ENCODE measurements at places on chromosomes 16 and 17.
A peak's percentile ranks its signal among the peaks of the same experiment; 100 is the strongest.

DNA sequence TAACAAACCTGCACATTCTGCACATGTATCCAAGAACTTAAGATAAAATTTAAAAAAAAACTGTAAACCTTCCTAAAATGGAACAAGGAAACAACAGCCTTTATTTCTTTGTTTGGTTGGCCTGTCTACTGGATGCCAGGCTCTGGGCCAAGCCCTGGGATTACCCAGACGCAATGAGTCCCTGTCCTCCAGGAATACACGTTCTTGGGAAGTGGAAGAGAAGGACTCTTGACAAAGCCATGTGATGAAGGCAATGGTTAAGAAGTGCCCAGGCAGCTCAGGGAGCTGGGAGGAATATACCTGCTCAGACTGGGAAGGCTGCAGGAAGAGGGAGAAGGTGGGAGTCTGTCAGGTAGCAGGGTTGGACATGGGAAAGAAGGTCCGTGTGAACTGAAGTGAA, 115.4 kb downstream of the AXIN2 start:
- DNase-seq, result no peak

GRCh38 chr16:85136213-85136701, 24.0 kb upstream of the CIBAR2 start:
- DNase-seq, result no peak

DNA sequence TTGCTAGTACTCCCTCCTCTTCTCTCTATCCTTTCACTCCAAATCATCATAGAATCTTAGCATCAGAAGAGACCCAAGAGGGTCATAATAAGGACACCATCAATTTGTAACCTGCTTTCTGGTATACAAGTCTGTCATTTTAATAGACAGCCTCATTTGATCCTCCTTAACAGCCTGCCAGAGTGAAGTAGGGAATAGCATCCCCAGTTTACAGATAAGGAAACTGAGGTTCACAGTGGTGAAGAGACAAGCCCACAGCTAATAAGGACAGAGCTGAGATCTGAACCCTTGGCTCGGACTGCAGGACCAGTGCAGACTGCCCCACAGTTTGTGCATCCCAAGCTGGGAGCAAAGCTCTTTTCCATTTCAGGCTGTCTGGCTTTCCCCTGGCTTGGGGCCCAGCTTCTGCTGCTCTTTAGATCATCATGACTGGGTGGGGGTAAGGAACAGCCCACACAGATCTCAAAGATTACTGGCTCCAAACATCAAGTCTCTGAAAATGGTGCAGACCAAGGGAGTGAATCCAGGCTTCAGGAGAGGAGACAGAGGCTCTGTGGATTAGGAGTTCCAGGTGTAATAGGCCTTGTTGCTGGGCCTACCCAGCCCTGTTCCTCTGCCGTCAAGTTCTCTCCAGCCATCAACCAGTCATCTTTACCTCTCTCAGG, 10.3 kb upstream of the IGFBP4 start:
- no peak for DNase-seq

DNA sequence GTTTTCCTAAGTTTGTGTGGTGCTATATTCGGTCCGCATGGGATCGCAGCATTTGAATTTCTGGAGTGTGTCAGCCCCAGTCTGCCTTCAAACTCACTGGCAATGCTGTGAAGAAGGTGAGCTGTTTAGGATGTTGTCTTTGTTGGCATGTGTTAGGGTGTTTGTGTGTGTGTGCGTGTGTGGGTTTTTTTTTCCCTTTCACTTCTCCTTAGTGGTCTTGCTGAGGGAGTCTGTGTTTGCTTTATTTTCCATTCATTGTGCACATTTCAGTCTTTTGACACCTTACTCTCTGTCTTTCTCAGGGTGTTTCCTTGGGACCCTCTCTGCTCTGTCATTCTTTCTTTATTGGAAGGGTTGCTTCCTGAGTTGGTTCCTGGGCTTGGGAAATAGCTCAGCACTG, 27.7 kb upstream of the RBFOX1 start:
- no peak for DNase-seq

- no peak for DNase-seq
These were observed 4.8 kb upstream of the VAC14 start for GRCh38 chr16:70805787-70806186.

GRCh38 chr17:56819431-56820145, 14.1 kb downstream of the C17orf67 start:
- peak; percentile 74 for DNase-seq

DNA sequence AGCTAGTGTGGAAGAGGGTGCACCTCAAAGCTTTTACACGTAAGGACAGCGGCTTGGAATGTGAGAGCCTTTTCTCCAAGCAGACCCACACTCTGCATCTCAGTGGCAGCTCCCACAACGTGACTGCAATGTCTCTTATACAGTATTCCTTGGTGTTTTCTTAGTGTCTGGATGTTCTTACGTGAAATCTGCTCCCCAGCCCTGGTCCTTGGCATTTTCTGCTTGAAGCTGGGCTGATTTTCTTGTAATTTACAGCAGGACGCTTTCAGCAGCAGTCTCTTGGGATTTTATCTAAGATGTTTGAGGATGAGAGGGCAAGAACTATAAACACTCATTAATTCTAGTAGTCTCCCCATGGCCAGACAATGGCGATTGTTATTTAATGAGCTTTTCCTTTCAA, 12.1 kb upstream of the POLR3E start:
- no peak for DNase-seq

- DNase-seq, result no peak
These were observed 10.1 kb downstream of the MPO start for GRCh38 chr17:58270476-58271215.

DNA sequence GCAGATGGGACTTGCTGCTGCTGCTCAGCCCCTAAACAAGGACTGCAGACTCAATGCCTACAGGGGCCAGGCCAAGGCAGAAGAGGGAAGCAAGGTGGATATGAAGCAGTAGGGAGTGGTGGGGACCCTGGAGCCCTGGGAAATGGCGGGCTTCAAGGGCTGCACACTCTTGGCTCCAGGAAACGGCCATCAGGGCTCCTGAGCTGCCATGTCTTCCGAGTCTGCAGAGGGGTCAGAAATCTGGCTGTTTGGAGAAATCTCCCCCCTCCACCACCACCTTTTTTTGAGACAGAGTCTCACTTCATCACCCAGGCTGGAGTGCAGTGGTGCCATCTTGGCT, 169.1 kb downstream of the KATNIP start:
- no peak for DNase-seq

DNA sequence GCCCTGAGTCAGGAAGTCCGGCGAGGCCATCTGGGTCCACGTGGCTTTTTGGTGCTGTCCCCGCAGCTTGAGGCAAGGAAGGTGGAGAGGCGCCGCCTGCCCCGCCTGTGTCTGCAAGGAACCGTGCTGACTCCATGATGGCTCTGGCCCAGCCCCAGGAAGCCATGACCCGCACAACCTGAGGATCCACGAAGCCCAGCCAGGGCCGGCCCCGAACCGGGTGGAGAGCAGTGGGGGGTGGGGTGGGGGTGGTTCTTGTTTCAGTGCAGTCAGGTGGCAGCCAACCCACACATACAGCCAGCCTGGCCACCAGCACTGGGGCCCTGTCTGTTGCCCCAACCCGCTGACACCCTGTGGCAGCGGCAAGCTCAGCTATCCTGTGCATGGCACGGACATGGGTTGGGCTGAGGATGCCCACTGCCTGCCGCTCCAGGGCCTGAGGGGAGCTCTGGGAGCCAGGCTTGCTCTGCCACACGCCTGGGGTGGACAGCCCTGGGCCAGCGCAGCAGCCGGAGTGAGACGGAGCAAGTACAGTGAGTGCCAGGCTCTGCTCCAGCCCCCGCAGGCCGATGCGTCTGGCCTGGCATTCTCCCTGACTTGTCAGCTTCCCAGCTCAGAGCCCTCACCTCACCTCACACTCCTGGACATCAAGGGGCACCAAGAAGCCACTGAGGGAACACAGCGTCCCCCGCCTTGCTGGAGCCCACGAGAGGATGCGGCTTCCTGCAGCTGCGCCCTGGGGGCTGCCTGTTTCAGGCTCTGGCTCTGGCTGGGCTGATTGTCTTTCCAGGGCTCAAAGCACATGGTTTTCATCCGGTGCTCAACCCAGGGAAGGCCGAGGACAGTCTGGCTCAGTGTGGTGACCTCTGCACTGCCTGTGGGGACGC, 68.8 kb downstream of the LMF1 start:
- no peak for DNase-seq

GRCh38 chr17:58049533-58049932, 33.7 kb upstream of the DYNLL2 start:
- no peak for DNase-seq

- no peak for DNase-seq
These were observed 27.8 kb upstream of the MEAK7 start for GRCh38 chr16:84532291-84532724.

- DNase-seq, result peak; percentile 44
These were observed at the start of gene MEIOB for GRCh38 chr16:1871974-1872635. Gene MEIOB (minus strand): TSS chr16:1872164. CDS start chr16:1868175, 3,989 bp downstream.

- DNase-seq, result peak; percentile 51
These were observed 52.5 kb downstream of the ZFPM1 start for GRCh38 chr16:88505405-88506082.

- DNase-seq, result no peak
These were observed 163.0 kb downstream of the ABCA8 start for GRCh38 chr17:68792042-68792685.

DNA sequence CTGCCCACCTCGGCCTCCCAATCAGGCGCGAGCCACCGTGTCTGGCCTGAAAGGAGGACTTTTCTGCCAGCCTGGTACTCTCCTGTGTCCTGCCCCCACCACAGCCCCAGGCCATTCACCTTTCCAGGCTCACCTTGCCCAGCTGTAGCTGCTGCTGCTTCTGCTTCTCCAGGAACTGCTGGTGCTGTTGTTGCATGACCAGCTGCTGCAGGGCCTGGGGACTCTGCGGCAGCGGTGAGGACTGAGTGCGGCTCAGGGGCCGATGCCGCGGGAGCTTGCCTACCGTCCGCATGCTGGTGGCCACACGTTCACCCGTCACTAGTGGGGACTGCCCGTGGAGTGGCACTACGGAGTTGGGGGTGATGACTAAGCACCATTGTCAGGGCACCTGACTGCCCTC, 17.7 kb downstream of the G6PC3 start:
- DNase-seq, result no peak

- peak; percentile 87 for DNase-seq
These were observed at the start of gene SLC7A6 for GRCh38 chr16:68264128-68265077. Gene SLC7A6 (plus strand): TSS chr16:68264526. CDS start chr16:68274727, 10,201 bp downstream.

DNA sequence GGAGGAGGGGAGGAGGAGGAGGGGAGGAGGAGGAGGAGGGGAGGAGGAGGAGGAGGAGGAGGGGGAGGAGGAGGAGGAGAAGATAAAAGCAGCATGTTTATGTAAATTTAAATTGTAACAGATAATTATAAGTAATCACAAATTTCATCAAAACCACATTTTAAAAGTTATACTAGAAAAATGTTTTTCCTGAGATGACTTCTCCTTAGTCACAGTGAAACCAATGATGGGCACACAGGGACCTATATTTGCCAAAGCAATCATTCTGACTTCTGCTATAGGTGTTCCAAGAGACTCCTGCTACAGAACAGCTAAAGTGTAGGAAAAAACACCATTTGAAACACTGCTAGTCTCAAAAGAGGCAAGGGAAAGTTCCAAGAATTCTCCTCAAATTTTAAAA, 66.4 kb downstream of the CEP95 start:
- no peak for DNase-seq

DNA sequence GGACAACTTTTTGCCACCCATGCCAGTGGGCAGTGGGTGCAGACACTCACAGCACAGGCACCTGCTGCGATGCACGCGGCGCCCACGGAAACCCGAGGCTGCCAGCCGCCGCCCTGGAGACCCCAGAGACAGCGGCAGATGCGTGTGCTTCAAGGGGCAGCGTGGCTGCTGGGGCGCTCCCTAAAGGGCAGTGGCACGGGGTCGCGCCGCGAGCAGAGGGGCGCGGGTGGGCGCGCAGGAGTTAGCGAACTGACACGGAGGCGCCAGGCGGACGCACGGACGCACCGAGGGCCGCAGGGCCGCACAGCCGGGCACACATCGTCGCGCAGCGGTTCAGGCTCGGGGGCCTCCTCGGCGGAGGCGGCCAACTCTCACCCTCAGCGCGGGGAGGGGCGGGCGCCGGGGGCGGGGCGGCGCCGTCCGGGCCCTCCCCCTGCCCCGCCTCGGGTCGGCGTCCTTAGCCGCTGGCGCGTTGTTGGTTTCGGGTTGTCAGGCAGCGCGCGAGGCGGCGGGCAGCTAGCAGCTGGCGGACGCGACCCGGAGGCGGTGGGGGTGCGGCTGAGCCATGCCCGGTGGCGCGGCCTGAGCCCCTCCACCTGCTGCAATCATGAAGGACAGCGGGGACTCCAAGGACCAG, at the start of gene KIF19:
Gene KIF19 (plus strand): TSS at position 484 of the 637 bp plus-strand sequence. CDS start 124 bp downstream, at position 608.
- DNase-seq, result peak; percentile 34

DNA sequence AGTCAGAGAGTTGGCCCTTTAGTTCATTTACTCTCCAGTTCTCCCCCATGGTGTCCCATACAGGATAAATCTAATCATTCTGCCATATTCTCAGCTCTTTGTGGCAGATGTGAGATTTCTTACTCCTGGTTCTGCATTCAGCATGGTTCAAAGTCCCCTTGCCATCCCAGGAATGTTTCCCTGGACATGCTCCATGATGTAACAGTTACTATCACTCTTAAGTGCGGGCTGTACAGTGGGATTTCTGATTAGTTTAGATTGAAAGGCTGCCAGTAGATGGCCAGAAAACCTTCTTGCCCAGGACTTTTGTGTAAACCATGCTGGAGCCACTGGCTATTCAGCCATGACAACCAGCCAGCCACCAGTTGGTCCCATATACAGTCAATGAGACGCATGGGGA, 10.4 kb downstream of the KRT37 start:
- DNase-seq, result no peak
